ENCODE measurements at places on chromosomes 1 and 21.

DNA sequence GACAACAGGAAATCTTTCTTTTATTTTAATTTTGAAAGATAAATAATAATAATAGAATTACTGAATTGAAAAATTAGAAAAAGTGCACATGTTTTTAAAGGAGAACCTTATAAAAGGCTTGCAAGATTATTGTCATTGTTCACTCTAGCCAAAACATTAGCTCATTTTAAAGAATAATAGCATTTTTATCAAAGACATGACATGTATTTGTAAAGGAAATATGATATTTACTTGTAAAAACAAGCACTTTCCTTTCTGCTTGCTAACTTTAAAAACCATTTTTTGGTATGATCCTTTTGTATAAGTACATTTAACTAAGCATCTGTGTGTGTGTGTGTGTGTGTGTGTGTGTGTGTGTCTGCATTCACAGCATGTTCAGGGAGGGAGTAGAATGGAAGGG, 156.3 kb upstream of the C1orf87 start:
- no peak for DNase-seq

GRCh38 chr1:223062177-223062576, 80.9 kb downstream of the TLR5 start:
- DNase-seq: no peak

GRCh38 chr1:9494936-9495758, 44.1 kb upstream of the SLC25A33 start:
- DNase-seq: peak; percentile 54

DNA sequence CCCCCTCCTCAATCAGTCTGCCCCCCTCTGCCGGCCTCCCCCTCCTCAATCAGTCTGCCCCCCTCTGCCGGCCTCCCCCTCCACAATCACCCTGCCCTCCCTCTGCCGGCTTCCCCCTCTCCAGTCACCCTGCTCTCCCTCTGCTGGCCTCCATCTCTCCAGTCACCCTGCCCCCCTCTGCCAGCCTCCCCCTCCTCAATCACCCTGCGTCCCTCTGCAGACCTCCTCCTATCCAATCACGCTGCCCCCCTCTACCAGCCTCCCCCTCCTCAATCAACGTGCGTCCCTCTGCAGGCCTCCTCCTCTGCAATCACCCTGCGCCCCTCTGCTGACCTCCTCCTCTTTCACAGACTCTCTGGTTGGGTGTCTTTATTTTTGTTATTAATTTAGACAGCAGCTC, 11.5 kb upstream of the C1orf198 start:
- no peak for DNase-seq

DNA sequence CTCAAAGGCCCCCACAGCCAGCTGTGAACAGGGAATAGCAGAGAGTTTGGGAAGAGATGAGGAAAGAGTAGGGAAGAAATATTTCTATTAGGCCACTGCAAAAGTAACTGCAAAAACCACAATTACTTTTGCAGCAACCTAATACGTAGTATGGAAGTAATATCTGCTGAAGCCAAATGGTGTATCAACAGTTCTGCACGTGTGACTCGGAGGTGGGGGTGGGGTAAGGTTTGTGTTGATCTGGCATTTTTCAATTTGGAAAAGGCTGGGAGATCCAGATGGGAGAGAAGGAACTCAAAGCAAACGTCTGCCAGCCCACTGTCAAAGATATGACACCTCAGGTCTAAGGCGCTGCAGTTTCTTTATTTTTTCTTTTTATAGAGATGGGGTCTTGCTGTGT, 11.1 kb upstream of the ZNF436 start:
- no peak for DNase-seq

DNA sequence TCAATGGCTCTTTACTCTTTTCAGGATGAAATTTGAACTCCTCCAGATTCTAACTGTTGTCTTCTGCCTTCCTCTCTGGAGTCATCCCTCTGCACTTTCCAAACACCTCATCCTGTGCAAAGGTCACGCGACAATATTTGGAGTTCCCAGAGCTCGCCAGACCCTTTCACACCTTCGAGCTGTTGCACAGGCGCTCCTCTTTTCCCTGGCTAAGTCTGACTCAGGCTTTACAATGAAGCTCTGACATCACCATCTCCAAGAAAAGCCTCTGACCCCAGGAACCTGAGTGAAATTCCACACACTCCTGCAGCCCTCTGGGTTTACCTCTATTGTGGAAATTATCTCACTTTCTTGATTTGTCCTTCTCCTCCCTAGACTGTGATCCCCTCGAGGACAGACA, 270.3 kb downstream of the RGS7 start:
- no peak for DNase-seq

DNA sequence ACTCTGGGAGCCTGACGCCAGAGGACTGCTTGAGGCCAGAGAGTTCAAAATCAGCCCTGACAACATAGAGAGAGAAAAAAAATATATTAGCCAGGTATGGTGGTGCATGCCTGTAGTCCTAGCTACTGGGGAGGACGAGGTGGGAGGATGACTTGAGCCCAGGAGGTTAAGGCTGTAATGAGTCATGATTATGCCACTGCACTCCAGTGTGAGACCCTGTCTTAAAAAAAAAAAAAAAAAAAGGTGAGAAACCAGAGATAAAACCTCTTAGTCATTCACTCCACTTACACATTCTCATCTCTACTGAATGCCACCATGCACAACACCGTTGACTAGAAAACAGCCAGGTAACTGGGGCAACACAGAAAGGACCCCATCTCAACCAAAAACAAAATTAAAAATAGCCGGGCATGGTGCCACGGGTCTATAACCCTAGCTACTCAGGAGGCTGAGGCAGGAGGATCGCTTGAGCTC, 178.1 kb downstream of the SLC45A1 start:
- DNase-seq: no peak

DNA sequence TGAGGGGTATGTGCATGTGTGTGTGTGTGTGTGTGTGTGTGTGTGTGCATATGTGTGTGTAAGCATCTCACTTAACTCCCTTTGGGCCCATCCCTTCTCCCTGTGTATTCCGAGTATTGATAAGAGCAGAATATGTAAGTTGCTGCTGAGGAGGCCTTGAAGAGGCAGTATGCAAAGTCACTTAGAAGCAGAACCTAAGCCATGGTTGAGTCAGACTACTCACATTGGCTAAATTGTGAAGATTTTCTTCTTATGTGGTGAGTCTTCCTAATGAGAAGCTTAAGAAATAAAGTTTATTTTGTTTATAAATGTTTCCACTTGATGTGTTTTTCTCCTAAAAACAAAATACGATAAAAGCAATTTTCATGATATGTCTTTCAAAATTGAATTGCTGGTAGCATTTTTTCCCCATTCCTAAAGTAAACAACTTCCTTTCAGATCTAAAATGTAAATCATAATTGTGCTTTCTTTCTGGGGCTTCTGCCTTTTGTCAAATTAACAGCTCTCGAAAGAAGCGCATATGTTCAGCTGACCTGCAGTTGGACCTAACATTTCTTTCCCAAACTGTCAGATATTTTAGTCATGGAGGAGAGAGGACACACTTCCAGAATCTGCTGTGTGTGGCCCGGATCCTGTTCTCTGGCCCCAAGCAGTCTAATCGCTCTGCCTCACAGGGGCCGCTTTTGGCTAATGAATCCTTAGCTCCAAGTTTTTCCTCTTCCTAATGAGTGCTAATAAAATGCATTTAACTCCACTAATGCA, 284.0 kb downstream of the DUSP10 start:
- DNase-seq: no peak

GRCh38 chr1:199508072-199508471, 519.4 kb upstream of the NR5A2 start:
- no peak for DNase-seq

GRCh38 chr1:221669441-221669840, 72.4 kb downstream of the DUSP10 start:
- no peak for DNase-seq

DNA sequence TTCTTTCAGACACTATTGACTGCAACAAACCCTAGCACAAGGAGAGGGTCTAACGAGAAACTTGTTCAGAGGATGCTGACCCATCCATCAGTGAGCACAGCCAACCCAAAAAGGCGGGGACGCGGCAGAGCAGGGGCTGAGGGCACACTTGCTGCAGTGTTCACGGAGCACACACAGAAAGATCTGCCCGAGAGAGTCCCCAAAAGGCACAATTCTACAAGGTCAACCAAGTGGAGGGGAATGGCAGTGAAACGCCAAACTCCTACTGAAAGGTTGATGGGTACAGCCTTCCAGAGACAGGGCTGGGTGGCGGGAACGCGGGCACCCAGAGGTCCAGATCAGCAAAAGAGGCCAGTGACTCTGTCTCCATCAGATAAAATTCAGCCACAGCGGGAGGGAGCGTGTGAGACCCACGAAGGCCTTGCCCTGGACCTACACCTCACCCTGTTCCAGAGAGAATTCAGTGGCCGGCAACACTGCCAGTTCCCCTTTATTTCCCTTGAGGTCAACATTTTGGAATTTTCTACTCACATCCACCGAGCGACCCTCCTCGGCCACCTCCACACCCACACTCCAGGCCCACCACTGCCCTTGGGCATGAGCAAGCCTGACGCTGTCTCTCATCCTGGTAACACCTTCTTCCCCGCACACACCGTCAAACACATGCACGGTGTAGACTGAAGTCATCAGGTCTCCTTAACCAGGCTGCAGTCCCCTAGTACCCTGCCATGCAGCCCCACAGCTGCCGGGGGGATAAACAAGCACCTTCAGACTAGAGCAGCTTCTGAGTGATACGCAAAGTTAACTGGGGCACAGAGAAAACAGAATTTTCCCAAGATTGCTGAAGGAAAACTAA, 5.5 kb downstream of the GNG4 start:
- DNase-seq: no peak

- DNase-seq: no peak
Measured at GRCh38 chr1:227459326-227459841, 104.0 kb upstream of the ZNF678 start.

GRCh38 chr1:65704318-65704717, 88.4 kb upstream of the PDE4B start:
- no peak for DNase-seq

GRCh38 chr1:9376886-9377333, 84.2 kb downstream of the SPSB1 start:
- DNase-seq: no peak

- DNase-seq: no peak
Measured at GRCh38 chr1:81296601-81297000, 504.1 kb upstream of the ADGRL2 start.

DNA sequence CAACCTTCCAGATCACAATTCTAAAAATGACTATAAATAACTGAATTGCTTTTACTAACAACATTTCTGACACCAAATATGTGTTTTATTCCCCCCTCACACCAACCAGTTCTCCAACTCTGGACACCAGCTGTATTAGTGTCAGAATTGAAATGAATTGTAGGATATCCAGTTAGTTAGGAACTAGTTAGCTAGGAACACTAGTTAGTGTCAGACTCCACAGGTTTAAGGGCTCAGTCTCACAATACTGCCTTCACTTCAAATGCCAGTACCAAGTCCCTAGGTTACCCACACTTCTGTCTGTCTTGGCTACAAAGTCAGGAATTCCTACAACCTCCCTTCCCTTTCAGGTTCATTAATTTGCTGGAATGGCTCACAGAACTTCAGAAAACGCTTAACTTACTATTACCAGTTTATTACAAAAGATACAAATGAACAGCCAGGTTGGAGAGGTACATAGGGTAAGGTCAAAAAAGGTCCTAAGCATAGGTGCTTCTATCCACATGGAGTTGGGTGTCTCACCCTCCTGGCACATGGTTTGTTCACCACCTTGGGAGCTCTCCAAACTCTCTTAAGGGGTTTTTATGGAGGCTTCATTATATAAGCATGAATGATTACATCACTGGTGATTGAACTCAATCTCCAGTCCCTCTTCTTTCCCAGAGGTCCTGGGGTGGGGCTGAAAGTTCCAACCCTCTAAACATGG, 4.2 kb downstream of the STXBP3 start:
- DNase-seq: no peak

GRCh38 chr1:25435397-25436108, 4.9 kb downstream of the MACO1 start:
- DNase-seq: no peak

- no peak for DNase-seq
Measured at GRCh38 chr1:45621895-45622523, 1.8 kb downstream of the CCDC17 start.

DNA sequence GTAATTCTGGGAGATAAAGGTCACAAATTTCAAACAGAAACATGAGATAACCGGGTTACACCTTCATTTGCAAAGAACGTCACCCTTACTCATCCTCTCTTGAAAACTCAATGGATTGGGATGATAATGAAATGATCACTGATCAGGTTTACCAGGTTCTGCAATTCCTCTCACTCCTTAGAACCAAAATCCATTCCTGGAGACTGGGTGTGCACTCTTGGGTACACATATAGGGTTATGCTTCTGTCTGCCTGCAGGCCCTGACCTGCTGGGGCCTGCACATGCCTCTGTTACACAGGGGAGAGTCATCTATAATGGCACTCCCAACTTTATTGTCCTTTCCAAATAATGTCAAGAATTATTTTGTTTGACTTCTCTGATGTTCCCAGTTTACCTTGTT, 8.3 kb downstream of the SUSD4 start:
- DNase-seq: no peak

GRCh38 chr1:63774617-63775417, 1.0 kb downstream of the ROR1 start:
- peak; percentile 17 for DNase-seq

DNA sequence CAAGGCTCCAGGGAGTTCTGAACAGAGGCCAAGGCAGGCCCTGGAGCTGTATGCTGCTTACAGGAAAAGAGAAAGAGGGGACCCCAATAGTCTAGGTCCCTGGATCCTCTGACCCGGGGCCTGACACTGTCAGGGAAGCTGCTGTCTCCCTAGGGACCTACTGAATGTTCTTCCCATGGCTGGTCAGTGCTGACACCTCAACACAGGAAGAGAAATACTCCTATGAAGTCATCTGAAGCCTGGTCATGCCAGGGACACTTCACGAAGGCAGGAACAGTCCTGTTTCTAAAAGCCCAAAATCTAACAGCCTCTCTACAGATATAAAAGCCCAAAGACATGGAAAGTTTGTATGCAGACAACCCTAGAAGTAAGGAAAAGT, 1.7 kb upstream of the LAD1 start:
- no peak for DNase-seq

- DNase-seq: no peak
Measured at GRCh38 chr21:39114871-39115575, 68.2 kb downstream of the PSMG1 start.

DNA sequence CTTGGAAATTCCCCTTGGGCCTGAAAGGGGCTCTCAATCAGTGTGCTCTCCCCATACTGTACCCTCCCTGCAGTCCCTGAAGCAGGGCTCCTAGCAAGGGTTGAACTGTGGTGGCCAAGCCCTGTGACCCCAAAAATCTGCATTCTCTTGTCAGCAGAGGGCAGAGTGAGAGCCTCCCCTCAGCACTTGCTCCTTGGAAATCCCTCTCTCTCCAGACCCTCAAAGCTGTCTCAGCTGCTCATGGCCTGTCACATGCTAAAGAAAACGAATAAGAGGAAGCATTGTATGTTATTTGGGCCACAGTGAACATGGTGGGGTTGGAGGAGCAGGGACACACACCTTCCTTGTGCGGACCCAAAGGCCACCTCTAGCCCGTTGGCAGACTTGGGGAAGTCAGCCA, 47.2 kb upstream of the SYNC start:
- DNase-seq: no peak

- DNase-seq: no peak
Measured at GRCh38 chr1:181113059-181113641, 24.6 kb downstream of the IER5 start.
